ENCODE measurements at places on chromosomes 7 and 10. TPM values are rescaled to one million over a fixed set of nuclear protein-coding genes. Genes with fewer than 3 reads are reported as not detected.

SPDYE9 gene
- polyA plus RNA-seq = not detected

NRP1 gene
- 115 TPM for polyA plus RNA-seq

CABCOCO1 gene
- polyA plus RNA-seq = 0.51 TPM

ACSL5 gene
- polyA plus RNA-seq = not detected

GARIN1A gene
- not detected for polyA plus RNA-seq

SPDYE18 gene
- polyA plus RNA-seq = 0.73 TPM

PLXNA4 gene
- 7.2 TPM for polyA plus RNA-seq

EGR2 gene
- polyA plus RNA-seq = 2.4 TPM

CDC14C gene
- not detected for polyA plus RNA-seq

SPACDR gene
- polyA plus RNA-seq = 1.5 TPM

NAMPT gene
- polyA plus RNA-seq = 29.7 TPM

ASB15 gene
- polyA plus RNA-seq = 8.5 TPM
